Cardiac muscle cell (in vitro differentiated cells and primary cell): ENCODE measurements at places on chromosomes 5 and 9.
A peak's percentile ranks its signal among the peaks of the same experiment; 100 is the strongest.

DNA sequence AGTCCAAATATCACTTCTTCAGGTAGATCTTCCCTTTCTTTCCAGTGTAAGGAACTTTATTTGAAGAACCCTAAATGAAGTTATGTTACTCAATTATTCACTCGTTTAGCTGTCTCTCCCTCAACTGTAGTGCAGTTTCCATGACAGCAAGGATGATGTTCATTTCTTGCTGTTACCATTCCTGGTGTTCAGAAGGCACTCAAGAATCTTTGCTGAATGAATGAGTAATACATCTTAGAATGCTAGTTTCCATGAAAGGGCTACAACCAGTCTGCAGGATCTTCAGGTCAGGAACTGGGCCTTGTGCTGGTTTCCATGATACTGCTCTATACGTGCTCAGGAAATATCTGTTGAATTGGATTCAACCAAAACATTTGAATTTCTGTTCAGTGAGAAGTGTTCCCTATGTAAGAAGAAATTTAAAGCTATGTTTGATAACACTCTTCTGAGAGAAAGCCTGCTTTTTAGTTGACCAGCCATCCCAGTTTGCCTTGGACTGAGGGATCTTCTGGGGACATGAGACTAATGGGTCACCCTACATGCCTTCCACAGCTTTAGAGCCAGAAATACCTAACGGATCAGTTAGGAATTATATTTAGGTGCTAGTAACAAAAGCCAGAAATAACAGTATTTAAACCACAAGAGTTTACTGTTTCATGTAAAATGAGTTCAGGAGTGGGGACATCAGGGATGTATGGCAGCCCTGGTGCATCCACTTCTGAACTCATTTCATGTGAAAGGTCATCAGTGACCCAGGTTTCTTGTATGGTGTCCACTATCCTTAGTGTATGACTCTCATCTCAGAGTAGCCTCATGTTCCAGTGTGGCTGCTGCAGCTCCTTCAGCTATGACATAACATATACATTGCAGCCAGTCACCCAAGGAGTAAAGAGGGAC is 500.1 kb upstream of the SGCD start:
- no peak for DNase-seq
- H3K4me1 ChIP-seq, result no peaks in the 10 kb centered on the region
- H3K27me3 ChIP-seq, result no peaks in the 10 kb centered on the region

GRCh38 chr5:145470396-145470979 is 364.7 kb downstream of the PRELID2 start:
- no peak for DNase-seq
- H3K4me1 ChIP-seq, result peaks cover 6% of the 10 kb centered on the region
- H3K27ac ChIP-seq, result no peak overlapping the region
- no peaks in the 10 kb centered on the region for H3K27me3 ChIP-seq

DNA sequence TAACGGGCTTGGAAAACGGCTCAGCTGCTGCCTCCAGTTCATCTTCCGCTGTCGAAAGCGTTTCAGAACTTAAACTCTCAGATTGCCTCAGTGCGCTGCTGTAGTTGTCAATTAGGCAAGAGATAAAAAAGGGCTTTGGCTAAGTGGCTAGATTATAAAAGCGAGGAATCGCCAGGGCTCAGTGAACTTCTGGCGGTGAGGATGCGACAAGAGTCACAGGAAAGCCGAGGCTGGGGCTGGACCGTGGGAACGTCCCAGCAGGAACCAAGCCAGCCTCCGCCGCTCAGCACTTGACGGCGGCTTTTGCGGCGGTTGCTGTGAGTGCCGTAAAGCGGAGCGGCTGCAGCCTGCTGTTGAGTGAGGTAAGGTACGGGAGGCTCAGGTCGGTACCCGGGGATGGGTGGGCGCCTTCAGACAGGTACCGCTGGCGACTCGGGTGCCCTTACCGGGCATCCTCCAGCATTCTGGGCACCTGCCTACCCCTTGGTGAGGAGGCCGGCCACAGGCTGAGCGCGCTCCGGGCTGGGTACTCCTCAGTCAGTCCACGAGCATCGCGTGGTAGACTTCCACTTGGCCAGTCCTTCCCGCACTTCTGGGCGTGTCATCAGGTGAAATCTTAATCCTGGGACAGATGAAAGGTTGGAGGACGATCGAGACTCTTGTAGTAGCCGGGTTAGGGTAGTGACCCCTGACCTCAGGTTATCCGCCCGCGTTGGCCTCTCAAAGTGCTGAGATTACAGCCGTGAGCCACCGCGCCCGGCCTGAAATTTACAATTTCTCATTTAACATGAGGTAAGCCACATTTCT is at the start of gene FKTN:
FKTN (plus strand) TSS at position 328 of the 807 bp plus-strand sequence. CDS start 16,902 bp downstream, outside the sequence.
- H3K36me3 ChIP-seq, result no peaks in the 10 kb centered on the region
- peaks cover 6% of the 10 kb centered on the region for H3K4me1 ChIP-seq
- no peaks in the 10 kb centered on the region for H3K27me3 ChIP-seq
- peak within 1 kb of the TSS; percentile 86 for H3K27ac ChIP-seq
- H3K4me3 ChIP-seq, result peak within 1 kb of the TSS; percentile 63

DNA sequence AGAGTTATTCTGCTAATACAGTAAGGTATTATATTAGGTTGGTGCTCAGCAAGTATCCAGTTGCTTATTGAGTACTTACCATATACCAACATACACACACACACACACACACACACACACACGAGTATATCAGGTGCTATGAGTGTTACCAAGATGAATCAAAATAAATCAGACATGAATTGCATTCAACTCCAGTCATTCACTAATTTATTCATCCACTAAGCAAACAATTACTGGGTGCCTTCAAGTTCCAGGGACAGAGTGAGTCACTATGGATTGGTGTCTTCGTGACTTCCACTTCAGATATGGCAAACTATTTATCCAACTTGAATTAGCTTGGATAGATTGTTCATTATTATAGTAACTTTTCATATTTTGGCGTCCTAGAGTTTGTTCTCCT is 140.7 kb upstream of the SLC44A1 start:
- no peaks in the 10 kb centered on the region for H3K4me1 ChIP-seq
- no peak for DNase-seq
- no peaks in the 10 kb centered on the region for H3K27me3 ChIP-seq

DNA sequence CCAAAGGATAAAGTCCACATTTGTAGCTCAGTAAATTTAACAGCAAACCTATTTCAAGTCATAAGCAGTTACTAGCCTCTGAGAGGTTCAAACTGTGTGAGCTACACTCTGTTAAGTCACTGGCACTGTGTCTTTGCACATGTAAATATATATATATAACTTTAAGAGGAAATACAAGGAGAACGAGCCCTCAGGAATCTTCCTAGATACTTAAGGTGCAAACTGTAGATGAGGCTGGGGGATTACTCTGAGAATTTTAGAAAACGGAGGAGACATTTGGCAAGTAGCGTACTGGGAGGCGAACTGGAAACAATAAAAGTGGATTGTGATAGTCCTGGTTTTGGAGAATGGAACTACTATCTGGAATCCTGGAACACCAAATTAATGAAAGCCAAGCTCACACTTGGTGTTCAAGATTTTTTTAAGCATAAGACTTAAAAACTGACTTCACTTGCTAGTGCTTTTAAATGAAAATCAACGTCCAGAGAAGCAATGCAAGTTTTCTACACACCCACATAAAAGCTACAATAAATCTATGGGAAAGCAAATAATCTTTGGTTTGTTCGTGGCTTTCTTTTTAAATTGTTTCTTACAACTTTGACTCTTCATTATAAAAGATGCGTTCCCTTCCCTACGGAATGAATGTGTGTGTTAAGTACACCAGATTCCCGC is 1057.0 kb upstream of the DMAC1 start:
- H3K27me3 ChIP-seq, result no peaks in the 10 kb centered on the region
- peak overlapping the region; percentile 86 for H3K4me3 ChIP-seq
- peaks cover 40% of the 10 kb centered on the region for H3K4me1 ChIP-seq
- H3K27ac ChIP-seq, result peak overlapping the region; percentile 70
- H3K36me3 ChIP-seq, result peaks cover 4% of the 10 kb centered on the region

DNA sequence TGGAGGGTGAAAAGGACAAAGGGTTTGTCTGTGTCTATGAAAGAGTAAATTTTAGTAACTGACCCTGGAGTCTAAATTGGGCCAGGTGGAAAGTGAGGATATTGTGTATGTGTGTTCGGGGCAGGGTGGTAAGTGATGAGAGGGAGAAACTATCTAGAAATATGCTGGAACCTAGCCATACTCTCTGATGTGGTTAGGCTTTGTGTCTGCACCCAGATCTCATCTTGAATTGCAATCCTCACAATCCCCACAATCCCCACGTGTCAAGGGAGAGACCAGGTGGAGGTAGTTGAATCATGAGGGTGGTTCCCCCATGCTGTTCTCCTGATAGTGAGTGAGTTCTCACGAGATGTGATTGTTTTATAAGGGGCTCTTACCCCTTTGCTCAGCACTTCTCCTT is 60.6 kb downstream of the COMMD10 start:
- DNase-seq, result no peak
- H3K27me3 ChIP-seq, result no peaks in the 10 kb centered on the region
- no peaks in the 10 kb centered on the region for H3K36me3 ChIP-seq

GRCh38 chr5:74044936-74045335 is 418.9 kb downstream of the ARHGEF28 start:
- DNase-seq, result no peak
- H3K36me3 ChIP-seq, result no peaks in the 10 kb centered on the region
- no peak overlapping the region for H3K27ac ChIP-seq
- no peaks in the 10 kb centered on the region for H3K4me1 ChIP-seq
- no peaks in the 10 kb centered on the region for H3K27me3 ChIP-seq

DNA sequence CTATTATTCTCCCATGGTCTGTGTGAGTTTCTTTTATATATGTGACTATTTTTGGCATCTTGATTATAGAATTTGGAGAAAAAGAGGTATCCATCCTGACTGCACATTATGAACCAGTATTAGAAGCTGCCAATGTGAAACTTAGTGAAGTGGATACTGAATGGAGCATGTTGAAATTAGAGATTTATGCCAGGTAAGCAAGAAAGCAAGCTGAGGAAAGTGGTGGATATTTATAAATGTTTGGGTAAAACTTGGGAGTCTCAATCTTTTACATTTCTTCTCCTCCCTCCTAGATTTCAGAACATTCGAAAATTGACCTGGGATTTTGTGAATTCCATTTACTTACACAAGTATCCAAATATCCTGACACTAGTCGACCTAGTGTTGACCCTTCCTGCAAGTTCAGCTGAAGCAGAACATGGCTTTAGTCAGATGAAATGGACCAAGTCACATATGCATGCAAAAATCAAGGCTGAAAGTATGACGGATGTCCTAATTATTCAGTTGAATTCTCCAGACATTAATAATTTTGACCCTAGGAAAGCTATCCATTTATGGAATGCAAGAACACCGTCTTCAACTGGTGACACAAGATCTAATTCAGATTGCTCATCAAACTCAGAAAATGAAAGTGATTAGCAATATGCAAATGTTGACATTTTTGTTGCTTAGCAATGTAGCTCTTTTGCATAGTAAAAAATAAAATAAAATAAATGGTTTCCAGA is 66.8 kb upstream of the IL7R start:
- H3K36me3 ChIP-seq, result no peaks in the 10 kb centered on the region
- no peak for DNase-seq
- no peak overlapping the region for H3K27ac ChIP-seq
- H3K4me1 ChIP-seq, result peaks cover 11% of the 10 kb centered on the region

DNA sequence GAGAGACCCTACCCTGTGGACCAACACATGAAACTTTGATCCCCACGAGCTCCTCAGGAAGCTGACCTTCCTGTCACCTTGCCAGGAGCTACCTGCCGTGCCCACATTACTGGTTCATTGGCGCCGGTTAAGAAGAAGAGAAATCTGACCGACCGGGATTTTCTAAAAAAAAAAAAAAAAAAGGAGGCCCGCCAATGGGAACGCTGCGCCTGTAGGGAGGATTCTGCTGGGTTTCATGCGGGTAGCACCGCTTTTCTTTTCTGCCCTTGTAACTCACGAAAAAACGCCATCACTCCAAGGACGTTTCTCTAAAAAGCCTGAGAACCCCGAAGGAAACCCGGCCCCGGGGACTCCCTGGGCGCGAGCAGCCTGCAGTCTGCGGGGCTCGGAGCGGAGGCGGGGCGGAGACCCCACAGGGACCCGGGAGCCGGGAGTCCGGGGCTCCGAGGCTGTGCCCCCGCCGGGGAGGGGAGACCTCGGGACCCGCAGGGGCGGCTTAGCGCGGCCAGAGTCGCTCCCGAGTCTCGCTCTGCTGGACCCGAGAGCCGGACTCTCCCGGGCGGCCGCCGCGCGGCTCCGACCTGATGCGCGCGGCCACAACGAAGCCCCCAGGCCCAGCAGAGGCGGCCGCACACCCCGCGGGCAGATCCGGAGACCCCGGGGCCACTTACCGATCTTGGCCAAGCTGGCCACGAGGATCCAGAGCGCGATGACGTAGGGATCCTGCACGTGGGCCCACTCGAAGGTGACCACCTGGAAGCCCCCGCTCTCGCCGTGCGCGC is 617 bp downstream of the SLC9A3 start:
- no peaks in the 10 kb centered on the region for H3K36me3 ChIP-seq
- H3K27me3 ChIP-seq, result peaks cover 83% of the 10 kb centered on the region
- H3K4me1 ChIP-seq, result no peaks in the 10 kb centered on the region
- H3K4me3 ChIP-seq, result peak overlapping the region; percentile 27
- DNase-seq, result no peak

GRCh38 chr5:61330845-61331406 is 1.1 kb upstream of the ZSWIM6 start:
- H3K27ac ChIP-seq, result peak overlapping the region; percentile 85
- DNase-seq, result peak; percentile 84
- peaks cover 23% of the 10 kb centered on the region for H3K4me1 ChIP-seq
- no peaks in the 10 kb centered on the region for H3K36me3 ChIP-seq
- peak overlapping the region; percentile 57 for H3K4me3 ChIP-seq
- H3K27me3 ChIP-seq, result no peaks in the 10 kb centered on the region

- peaks cover 14% of the 10 kb centered on the region for H3K4me1 ChIP-seq
- DNase-seq, result no peak
- no peak overlapping the region for H3K4me3 ChIP-seq
- H3K27me3 ChIP-seq, result no peaks in the 10 kb centered on the region
Measured at GRCh38 chr9:23774266-23774665, 51.8 kb downstream of the ELAVL2 start.

- H3K4me3 ChIP-seq, result no peak overlapping the region
- no peaks in the 10 kb centered on the region for H3K36me3 ChIP-seq
- DNase-seq, result no peak
- no peaks in the 10 kb centered on the region for H3K4me1 ChIP-seq
Measured at GRCh38 chr9:36140086-36141084, 3.9 kb downstream of the GLIPR2 start.

GRCh38 chr9:113387560-113388230 is 10.9 kb upstream of the HDHD3 start:
- peaks cover 6% of the 10 kb centered on the region for H3K36me3 ChIP-seq
- DNase-seq, result no peak
- no peak overlapping the region for H3K4me3 ChIP-seq
- no peaks in the 10 kb centered on the region for H3K27me3 ChIP-seq
- no peaks in the 10 kb centered on the region for H3K4me1 ChIP-seq

- H3K36me3 ChIP-seq, result no peaks in the 10 kb centered on the region
- no peaks in the 10 kb centered on the region for H3K27me3 ChIP-seq
- no peak for DNase-seq
- peaks cover 25% of the 10 kb centered on the region for H3K4me1 ChIP-seq
Measured at GRCh38 chr9:89675058-89675742, 70.4 kb downstream of the GADD45G start.

- no peak for DNase-seq
- no peaks in the 10 kb centered on the region for H3K27me3 ChIP-seq
- H3K4me1 ChIP-seq, result peaks cover 7% of the 10 kb centered on the region
- no peak overlapping the region for H3K27ac ChIP-seq
Measured at GRCh38 chr5:14135621-14136020, 7.5 kb upstream of the TRIO start.

GRCh38 chr5:87069974-87070608 is 197.6 kb upstream of the RASA1 start:
- H3K27me3 ChIP-seq, result no peaks in the 10 kb centered on the region
- no peaks in the 10 kb centered on the region for H3K4me1 ChIP-seq
- no peaks in the 10 kb centered on the region for H3K36me3 ChIP-seq

GRCh38 chr5:171630350-171631065 is 155.1 kb upstream of the SMIM23 start:
- no peaks in the 10 kb centered on the region for H3K36me3 ChIP-seq
- no peak overlapping the region for H3K27ac ChIP-seq
- no peak for DNase-seq

- H3K4me3 ChIP-seq, result no peak overlapping the region
- peaks cover 14% of the 10 kb centered on the region for H3K4me1 ChIP-seq
- no peak overlapping the region for H3K27ac ChIP-seq
- H3K36me3 ChIP-seq, result no peaks in the 10 kb centered on the region
Measured at GRCh38 chr9:130421154-130421801, 23.5 kb upstream of the ASS1 start.
